ENCODE measurements at places on chromosomes 5 and 9. TPM values are rescaled to one million over a fixed set of nuclear protein-coding genes. Genes with fewer than 3 reads are reported as not detected.

Gene SOWAHA
- total RNA-seq, result 0.13 TPM

Gene CNTFR
- total RNA-seq, result 0.29 TPM

Gene BSPRY
- 18.1 TPM for total RNA-seq

Gene SLC36A3
- total RNA-seq, result not detected

Gene SLC34A3
- total RNA-seq, result 0.38 TPM

Gene SLC1A1
- total RNA-seq, result 2.9 TPM

Gene MINAR2
- total RNA-seq, result not detected

Gene ADAMTS2
- total RNA-seq, result 1.3 TPM

Gene ZNF658
- total RNA-seq, result 2.6 TPM

Gene GLRX
- 37.8 TPM for total RNA-seq

Gene SCGB3A2
- not detected for total RNA-seq

Gene PCDHB7
- not detected for total RNA-seq

Gene HOMER1
- total RNA-seq, result 10.6 TPM

Gene ITGA1
- total RNA-seq, result 23.8 TPM

Gene GLDC
- total RNA-seq, result 21.6 TPM

Gene RAB3C
- total RNA-seq, result 0.21 TPM

Gene SMC2
- total RNA-seq, result 17.6 TPM

Gene PPP3R2
- total RNA-seq, result not detected

Gene MCTP1
- total RNA-seq, result 5.7 TPM

Gene PKD2L2
- not detected for total RNA-seq

Gene IL7R
- 19.1 TPM for total RNA-seq

Gene ANKRD34B
- not detected for total RNA-seq

Gene FGD3
- 2.4 TPM for total RNA-seq

Gene ROPN1L
- not detected for total RNA-seq

Gene CNTNAP3B
- 62.0 TPM for total RNA-seq

Gene C1QTNF3
- 5.1 TPM for total RNA-seq

Gene NOXA1
- total RNA-seq, result 2.1 TPM

Gene TMEM250
- 59.4 TPM for total RNA-seq

Gene DPYSL3
- total RNA-seq, result 5.2 TPM

Gene TLR4
- total RNA-seq, result 9.1 TPM

Gene GDA
- 2.4 TPM for total RNA-seq

Gene CDX1
- total RNA-seq, result not detected

Gene ABO
- 48.8 TPM for total RNA-seq

Gene MAN2A1
- 27.4 TPM for total RNA-seq

Gene TUSC1
- total RNA-seq, result 15.0 TPM

Gene CTXN3
- total RNA-seq, result not detected

Measured in esophagus squamous epithelium (tissue), 5 donors.